Activated CD4-positive, alpha-beta T cell treated with anti-CD3 and anti-CD28 coated beads, Interleukin-2, amount 50 U/mL, for 4 hours (primary cell): ENCODE measurements at places on chromosomes 11 and 22.

DNA sequence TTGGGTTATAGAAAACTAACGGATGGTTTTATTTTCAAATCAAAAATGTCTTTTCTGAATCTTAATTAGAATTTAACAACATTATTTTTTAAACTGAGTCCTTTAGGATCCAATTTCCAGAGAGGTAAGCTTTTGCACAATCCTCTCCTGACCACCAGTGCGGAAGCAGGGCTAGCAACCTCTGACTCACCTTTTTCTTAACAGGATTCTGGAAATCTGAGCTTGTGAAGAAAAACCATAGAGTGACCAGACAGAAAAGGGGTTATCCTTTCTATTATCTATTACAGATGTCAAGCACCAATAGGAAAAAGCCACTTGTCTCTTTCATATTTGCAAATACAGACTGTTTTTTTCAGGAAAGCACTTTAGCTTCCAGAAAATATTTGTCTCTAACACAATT, 25.3 kb downstream of the ALG9 start:
- no peak for DNase-seq

DNA sequence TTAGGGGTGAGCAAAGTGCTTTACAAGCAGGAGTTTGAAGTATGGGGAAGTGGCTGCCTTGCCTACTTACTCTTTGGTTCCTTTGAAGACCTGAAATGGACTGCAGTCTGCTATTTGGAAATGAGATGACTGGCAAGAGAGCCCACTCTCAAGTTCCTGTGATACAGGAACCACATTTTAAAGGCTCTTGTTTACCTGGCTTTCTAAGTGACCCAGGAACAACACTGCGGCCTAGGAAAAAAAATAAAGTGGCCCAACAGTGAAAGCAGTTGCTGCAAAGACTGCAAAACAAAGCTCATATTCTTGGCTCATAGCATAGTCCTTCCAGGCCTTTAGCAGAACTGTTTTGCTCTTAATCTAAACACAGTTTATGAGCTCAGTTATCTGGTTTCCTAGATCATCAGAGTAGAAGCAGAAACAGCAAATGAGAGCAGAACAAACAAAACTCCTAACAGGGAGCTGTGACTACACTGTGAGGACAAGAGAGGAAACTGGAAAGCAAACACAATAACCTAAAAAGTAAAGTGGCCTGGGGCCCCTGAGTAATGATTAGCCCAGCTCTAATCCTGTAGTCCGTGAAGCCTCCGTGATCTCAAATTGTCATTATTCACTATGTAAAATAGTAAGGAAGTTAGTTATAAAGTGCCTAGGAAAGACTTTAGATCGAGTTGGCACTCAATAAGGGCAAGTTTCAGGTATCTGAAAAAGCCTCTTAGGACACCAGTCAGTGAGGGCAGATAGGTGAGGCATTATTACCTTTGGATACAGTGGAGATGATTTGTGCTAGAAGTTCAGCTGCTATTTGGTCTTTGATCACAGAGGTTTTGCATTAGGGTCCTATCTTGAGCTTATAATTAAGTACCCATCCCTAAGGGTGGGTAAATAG, 11.5 kb downstream of the CCDC117 start:
- no peak for DNase-seq

DNA sequence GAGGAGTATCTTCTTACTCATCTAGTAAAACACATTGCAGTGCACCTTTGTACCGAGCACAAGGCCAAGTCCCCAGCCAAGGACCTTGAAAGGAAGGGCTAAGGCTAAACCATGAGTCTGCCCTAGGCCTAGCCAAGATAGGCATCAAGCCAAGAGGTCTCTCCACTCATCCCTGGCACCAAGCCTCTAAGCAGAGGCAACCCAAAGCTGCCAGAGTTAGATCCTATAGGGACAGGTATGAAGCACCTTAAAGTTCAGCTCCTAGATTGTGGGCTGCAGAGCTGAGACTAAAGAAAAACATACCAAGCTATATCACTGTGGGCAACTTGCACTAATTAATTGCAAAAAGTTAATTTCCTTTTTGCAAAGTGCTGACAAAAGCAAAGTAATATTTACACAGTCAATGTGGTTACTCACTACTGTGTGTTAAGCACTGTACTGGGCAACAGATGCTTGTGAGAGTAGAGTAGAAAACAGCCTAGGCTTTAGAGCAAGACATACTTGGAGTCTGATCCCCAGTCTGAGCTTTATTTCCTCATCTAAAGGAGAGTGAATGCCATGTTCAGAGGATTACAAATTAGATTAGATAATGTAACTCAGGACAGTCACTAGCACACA, 7.2 kb downstream of the COA4 start:
- no peak for DNase-seq

DNA sequence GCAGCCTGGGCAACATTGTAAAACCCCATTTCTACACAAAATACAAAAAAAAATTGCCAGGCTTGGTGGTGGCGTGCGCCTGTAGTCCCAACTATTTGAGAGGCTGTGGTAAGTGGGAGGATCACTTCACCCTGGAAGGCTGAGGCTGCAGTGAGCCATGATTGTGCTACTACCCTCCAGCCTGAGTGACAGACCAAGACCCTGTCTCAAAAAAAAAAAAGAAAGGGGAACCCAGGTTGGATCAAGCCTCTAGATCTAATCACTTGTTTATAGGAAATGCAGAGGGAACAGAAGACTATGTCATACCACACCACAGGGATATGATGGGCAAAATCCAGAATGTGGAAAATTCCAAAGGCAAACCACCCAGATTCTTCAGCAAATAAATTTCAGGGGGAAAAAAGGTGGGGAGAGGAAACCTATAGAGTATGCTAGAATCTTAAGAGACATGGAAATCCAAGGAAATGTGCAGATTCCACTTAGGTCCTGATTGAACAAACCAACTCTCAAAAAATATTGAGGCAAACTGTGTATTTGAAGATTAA, 16.5 kb upstream of the MALAT1 start:
- DNase-seq = no peak

- no peak for DNase-seq
These were observed 10.2 kb upstream of the BIRC3 start for GRCh38 chr11:102306817-102307726.

GRCh38 chr11:8532475-8532874, 61.6 kb downstream of the STK33 start:
- no peak for DNase-seq

DNA sequence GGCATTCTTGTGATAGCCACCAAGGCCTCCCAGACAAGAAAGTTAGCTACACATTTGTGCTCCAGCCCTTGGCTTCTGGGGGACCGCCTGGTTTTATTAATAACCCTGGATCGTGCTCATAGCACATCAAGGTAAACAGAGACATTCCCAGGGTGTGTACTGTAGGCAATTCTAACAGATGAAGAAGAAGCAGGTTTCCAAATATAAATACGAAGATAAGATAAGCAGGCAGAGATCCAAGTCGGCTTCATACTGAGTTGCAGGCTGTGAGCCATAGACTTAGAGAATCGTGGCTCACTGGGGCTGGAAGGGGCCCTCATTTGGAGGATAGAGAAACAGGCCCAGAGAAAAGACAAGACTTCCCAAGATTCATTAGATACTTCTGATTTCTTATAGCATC, 131.4 kb downstream of the TENM4 start:
- DNase-seq = no peak

DNA sequence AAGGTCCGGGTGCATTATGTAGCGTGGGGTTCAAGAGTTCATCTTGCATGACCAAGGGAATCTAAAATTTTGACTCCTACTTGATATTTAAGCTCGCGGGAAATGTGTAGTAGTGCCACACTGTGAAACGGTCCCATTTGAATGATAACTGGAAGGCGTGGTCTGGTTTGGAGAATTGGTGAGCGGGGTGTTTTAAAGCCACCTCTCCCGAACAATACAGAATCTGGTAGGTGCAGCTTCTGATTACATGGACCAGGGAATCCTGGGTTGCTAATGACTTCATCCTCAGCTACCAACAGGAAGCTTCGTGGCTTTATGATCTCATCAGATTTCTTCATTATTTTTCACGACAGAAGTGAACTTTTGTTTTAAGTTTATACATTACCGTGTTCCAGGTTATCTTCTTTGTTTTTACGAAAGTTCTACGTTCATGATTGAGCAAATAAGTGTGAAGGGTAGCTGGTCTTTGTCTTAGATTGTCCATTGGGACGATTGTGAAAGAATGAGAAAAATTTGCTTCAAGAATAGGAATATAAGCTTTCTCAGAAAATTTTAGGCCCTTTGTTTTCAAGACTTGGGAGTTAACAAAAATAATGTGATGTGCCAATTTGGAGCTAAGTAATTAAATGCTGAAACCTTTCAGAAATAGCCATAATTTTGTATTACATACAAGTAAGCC, 1.7 kb downstream of the QSER1 start:
- DNase-seq = no peak

DNA sequence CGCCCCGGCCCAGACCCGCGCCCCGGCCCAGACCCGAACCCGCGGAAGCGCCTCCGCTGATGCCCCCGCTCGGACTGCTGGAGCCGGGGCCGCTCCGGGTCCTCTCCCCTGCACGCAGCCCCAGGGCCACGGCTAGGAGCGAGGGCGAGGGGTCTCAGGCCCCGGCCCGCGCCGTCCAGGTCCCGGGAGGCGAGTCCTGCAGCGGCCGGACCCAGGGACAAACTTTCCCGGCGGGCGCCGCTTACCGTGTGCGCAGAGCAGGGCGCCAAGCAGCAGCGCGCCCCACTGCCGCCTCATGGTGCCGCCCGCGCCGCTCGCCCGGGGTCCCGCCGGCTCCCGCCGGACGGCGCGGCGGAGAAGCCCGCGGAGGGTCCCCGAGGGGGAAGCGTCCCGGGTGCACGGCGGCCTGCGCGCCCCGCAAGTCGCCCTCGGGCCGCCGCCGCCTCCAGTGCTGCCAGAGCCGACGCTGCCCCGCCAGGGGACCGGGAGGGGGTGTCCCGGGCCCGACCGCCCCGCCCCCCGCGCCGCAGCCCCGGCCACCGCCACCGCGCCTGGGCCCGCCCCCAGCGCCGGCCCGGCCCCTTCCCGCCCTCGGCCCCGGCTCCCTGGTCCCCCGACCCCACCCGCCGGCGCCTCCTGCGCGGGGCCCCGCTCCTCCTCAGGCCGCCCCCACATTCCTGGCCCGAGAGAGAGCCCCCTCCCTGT, at the start of gene LRP4:
LRP4 (minus strand) TSS at position 468 of the 705 bp plus-strand sequence; CDS start at position 297, 171 bp downstream.
- DNase-seq = peak; percentile 15

- DNase-seq = no peak
These were observed 3.5 kb downstream of the YIF1A start for GRCh38 chr11:66285250-66285947.

DNA sequence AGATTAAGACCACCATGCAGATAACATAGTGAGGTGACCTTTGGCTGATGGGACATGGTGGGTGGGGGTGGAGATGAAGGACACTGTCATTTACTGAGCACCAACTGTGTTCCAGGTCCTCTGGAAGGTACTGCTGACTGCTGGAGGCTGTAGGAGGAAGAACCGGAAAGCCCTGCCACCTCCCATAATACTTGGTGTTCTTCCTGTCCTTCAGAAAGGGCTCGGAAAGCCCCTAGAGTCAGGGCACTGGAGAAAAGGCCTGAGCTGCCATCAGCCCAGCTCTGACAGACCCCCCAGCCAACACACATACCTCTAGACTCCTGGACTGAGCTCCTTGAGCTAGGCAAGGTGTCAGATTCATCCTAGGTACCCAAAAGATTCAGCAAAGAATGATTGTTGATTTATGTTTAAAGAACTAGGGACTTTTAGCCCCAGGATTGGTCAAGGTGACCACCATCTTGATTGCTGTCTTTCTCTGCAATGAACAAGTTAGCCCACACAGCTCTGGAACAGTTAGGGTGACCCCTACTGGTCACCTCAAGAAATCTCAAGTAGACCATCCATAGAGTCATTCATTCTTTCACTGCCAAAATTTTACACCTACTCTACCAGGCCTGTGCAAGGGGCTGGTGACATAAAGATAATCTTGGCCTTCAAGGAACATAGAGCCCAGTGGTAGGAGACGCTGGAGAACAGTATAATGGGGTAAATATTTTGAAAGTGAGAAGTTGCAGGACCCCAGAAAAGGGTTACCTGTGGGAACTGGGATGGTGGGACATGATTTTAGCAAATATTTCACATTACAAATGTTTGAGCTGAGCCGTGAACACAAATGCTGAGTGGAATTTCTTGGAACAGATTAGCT, 39.4 kb downstream of the IRAG1 start:
- no peak for DNase-seq

GRCh38 chr11:28738549-28738948, 630.4 kb downstream of the METTL15 start:
- no peak for DNase-seq

GRCh38 chr11:125766251-125766650, 12.4 kb downstream of the PATE2 start:
- no peak for DNase-seq

DNA sequence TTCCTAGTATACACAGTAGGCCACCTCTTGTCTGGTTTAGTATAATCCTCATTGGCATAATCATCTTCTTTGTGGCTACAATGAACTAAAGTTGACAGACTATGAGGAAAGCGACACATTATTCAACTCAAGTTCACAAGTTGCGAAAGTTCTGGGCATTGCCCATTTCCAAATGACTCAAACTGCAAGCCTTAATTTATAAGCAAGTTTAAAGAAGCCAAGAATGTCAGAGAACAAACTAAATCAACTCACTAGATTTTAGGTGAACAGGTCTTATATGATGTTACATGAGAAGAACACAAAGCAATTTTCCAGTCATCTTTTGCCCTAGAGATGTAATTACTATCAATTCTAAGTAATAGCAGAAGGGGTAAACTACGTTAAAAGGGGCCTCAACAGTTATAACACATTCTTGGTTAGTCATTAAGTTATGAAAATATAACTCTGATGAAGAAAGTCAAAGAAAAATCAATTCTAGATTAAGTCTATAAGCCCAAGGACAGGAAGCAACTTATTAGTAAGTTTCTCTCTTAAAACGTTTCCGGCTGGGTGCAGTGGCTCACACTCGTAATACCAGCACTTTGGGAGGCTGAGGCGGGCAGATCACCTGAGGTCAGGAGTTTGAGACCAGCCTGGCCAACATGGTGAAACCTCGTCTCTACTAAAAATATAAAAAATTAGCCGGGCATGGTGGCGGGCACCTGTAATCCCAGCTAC, 21.5 kb downstream of the PICALM start:
- no peak for DNase-seq

- DNase-seq = no peak
These were observed 24.2 kb downstream of the A4GALT start for GRCh38 chr22:42696331-42696967.

GRCh38 chr11:34318111-34319037, 39.4 kb downstream of the ABTB2 start:
- DNase-seq = no peak
